M059J (cell line): ENCODE measurements at places on chromosomes 5 and 9. TPM values are rescaled to one million over a fixed set of nuclear protein-coding genes. Genes with fewer than 3 reads are reported as not detected.

GRCh38 chr5:69293882-69294281 is 38.7 kb downstream of the CCDC125 start:
- no peak for DNase-seq

- peak; percentile 13 for DNase-seq
Measured at GRCh38 chr5:164649266-164649665, 1143.8 kb downstream of the MAT2B start.

DNA sequence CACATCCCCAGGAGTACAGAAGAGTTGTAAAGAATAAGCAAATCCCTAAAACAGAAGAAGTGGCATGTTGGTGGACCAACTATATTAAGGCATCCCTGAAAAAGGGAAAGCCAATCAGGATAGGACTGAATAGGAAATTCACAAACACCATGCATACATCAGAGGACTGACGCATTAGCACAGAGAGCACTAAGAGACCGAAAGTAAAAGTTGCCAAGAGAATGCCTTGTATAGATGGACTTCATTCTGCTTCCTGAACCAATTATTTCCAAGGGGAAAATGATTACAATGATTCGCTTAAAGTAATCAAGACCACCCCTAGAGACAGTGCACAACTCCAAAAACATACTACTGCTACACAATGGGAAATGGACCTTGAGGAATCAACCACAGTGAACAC is 33.5 kb downstream of the SHC3 start:
- DNase-seq, result no peak

DNA sequence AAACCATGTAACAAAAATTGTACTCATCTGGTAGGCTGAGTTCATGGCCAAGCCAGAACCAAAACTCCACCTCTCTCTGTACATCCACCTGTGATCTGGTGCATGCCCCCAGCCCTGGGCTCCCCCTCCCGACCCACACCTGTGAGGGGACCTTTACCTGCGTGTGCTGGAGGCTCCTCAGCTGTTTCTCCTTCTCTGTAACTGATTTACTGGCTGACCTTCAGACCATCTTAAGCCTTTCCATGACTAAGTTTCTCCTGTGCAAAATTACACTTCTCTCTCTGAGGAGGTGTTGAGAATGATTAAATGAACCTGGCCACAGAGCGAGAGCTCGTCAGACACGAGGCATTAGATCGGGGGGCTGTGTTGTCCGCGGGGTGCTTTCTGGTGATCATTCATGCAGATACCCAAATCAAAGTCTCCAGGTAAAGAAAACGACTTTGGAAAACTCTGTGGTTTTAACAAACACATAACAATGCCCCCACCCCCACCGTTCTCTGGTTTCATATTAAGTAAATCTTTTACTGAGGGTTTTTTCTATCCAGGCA is 136.4 kb downstream of the SEMA5A start:
- no peak for DNase-seq

DNA sequence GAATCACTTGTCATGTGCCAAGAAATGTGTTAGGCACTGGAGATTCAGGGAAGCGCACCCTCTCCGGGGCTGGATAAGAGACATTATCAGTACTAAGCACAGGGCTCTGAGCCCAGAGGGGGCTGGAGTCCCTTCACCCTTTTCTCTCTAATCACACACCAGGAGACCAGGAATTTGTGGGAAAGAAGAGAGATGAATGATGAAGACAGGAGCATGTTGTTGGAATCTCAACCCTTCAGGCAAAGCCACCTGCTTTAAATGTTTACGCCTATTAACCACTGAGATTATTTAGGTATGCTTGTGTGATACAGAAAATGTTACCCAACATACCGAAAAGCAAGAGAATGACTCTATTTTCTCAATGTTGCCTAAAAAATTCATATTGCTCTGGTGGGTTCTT is 119.8 kb downstream of the ENTREP1 start:
- DNase-seq, result no peak

GRCh38 chr5:2186472-2187015 is 303.8 kb upstream of the IRX4 start:
- no peak for DNase-seq

GRCh38 chr5:310941-311434 is 10.5 kb upstream of the AHRR start:
- no peak for DNase-seq

GRCh38 chr5:40984884-40985283 is 75.6 kb downstream of the C7 start:
- peak; percentile 83 for DNase-seq

GRCh38 chr9:16726718-16727451 is 143.6 kb downstream of the BNC2 start:
- DNase-seq, result peak; percentile 86

DNA sequence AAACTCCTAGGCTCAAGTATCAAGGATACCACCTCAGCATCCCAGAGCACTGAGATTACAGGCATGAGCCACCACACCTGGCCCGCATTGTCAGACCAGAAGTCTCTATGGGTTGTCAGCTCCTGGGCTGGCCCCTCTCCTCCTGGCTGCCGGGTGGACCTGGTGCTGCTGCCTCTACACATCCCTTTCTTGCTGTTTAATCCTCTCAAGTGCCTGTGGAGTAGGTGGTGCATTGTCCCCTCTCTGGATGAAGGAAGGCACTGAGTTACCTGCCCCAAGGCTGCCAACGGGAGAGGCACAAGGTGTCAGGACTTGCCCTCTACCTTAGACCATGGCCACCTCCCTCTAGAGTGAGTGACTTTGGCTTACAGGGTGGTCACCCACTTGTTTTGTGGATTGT is 37.4 kb downstream of the PHF2 start:
- DNase-seq, result no peak

- no peak for DNase-seq
Measured at GRCh38 chr5:10734832-10735523, 26.1 kb downstream of the DAP start.

DNA sequence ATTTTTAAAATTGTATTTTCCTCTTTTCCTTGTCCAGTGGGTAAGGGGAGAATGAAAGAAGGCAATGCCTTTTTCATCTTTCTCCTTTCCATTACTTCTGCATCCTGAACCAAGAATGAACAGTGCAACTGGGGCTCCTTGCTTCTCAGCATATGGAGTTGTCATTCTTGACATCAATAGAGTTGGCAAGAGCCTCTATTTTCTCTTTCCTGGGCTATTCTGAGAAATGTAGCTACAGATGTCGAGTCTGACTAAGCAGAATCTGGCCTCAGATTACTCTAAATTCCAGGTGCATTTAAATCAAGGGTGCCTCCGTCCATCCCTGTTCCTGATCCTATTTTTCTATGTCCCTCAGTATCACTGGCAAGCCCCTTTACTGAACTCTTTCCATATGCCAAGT is 244.8 kb downstream of the GLIS3 start:
- DNase-seq, result no peak

- no peak for DNase-seq
Measured at GRCh38 chr5:32498484-32498883, 53.9 kb upstream of the ZFR start.

GRCh38 chr9:130662970-130663257 is 1.5 kb upstream of the PRDM12 start:
- no peak for DNase-seq

- peak; percentile 66 for DNase-seq
Measured at GRCh38 chr5:174563899-174564298, 160.5 kb upstream of the MSX2 start.

DNA sequence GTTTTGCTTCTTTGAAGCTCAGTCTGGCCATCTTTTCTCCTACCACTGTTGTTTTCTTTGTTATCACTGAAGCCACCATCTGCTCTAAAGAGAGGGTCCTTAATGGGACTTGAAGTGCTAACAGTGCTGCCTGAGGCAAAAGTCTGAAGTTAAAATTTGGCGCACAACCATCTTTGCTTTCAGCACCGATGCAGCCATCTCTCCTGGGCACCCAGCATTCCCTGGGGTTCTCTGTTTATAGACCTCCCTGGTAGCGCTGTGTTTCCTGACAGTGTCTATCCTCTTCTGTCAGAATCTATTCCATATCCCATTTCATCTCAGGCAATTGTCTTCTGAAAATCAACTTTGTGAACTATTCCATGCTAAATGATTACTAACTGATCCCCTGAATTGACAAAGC is 491.5 kb upstream of the MPDZ start:
- no peak for DNase-seq

- DNase-seq, result no peak
Measured at GRCh38 chr9:27496135-27496504, 28.0 kb upstream of the IFNK start.

DNA sequence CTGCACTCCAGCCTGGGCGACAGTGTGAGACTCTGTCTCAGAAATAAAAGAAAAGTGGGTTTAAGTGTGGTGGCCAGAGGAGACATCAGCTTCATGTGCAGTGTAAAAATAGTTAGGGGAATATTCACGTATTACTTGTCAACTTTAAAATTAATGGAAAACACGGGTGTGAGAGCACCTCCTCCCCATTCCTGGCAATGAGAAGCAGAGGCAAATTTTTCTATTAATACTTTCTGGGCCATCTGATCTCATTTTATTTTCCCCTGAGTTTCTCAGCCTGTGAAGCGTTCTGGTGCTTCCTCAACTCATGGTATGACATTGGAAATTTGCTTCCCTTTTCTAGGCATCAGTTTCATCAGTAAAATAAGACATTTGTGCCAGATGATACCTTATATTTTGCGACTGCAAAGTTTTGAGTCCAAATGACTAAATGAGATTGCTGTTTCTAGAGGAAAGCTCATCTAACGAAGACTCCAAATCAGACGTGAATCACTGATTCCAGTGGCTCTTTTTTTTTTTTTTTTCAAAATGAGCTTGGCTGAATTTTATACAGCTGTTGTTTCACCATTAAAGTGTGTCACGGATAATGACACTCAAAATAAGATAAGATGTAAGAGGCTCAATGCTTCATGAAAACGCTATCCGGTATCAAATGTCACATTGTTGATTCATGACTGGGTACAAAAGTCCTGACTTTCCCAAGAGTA is 104.6 kb downstream of the MSX2 start:
- DNase-seq, result no peak

DNA sequence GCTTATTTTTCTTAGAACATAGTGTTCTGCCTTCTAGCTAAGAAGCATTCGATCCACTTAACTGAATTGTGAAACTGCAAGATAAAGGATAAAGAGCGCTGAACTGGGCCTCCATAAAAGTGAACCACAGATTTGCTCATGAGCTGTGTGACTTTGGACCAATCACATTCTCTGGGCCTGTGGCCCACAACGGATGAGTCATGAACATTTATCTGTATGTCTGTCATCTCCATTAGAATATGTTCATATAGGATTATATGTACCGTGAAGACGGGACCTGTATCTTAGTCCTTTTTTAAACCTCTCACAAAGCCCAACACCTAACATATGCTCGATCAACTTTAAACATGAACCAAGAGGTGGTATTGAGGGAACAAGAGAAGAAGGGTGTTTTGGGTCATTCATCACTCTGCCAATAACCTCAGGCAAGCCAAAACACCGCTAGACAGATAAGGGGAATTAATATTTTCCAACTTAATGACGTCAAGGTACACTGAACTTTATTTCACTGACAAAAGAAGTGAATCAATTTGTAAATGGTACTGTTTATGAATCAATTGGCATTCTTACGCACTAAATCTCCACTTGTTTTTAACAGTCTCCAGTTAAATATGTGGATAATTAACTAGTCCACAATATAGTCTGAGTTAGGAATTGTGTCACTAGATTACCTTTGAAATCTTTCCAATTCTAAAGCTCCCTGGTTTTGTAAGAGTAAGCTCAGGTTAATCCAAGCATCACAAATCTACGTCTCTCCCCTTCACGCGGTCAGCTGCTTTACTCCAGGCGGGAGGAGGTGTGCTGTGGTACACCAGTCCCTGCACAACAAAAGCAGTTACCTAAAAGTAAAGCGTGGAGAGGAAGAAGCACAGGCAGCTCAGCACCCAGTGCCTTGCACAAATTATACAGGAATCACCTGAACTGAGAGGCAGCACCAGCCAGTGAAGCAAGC is 1.6 kb downstream of the TMEM245 start:
- peak; percentile 71 for DNase-seq

- no peak for DNase-seq
Measured at GRCh38 chr5:171442287-171443042, 23.0 kb downstream of the FGF18 start.

DNA sequence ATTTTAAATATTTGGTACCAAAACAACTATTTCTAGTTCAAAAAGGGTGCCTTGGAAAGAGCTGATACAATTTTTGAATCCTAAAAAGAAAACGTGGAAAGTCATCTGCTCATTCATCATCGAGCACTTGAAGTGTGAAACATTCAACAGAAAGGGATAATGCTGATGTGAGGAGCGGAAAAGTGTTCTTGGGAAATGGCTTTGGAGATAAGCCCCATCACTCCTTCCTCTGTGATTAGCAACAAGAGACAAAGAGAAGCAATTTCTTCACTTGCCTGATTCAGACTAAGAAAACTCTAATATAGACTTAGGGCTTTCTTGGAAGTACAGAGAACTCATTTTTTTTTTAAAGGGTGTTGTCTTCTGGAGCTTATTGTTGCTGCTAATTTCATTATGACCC is 74.9 kb downstream of the C9orf152 start:
- DNase-seq, result no peak

The CEL gene
- 0.17 and 0.39 TPM in 2 replicates for total RNA-seq

The TRPM6 gene
- 0.49 and 1.6 TPM in 2 replicates for total RNA-seq

The F2RL1 gene
- 118 and 125 TPM in 2 replicates for total RNA-seq

The INSL4 gene
- not detected in 2 replicates for total RNA-seq

The ANKRD31 gene
- total RNA-seq, result 0.02 TPM in 1 of 2 replicates, not detected in the other

The NUDT12 gene
- 4.5 and 7.6 TPM in 2 replicates for total RNA-seq

The MARCHF11 gene
- total RNA-seq, result 0.30 TPM in 1 of 2 replicates, not detected in the other
